ENCODE measurements at places on chromosomes 3 and 15. TPM values are rescaled to one million over a fixed set of nuclear protein-coding genes. Genes with fewer than 3 reads are reported as not detected.

The TMCO5A gene
- total RNA-seq: not detected

The ERC2 gene
- total RNA-seq: 0.58 TPM

The LIPH gene
- total RNA-seq: not detected

The FGF7 gene
- total RNA-seq: not detected

The COL6A5 gene
- total RNA-seq: not detected

The ELL3 gene
- total RNA-seq: 4.5 TPM

The TIMP4 gene
- not detected for total RNA-seq
